ENCODE measurements at places on chromosomes 2 and 18. TPM values are rescaled to one million over a fixed set of nuclear protein-coding genes. Genes with fewer than 3 reads are reported as not detected.
A peak's percentile ranks its signal among the peaks of the same experiment; 100 is the strongest.

GRCh38 chr2:126436411-126436810 lies 219.5 kb upstream of the GYPC start:
- no peak overlapping the region for H3K4me3 ChIP-seq
- H3K4me1 ChIP-seq = no peaks in the 10 kb centered on the region
- H3K27ac ChIP-seq = no peak overlapping the region
- H3K36me3 ChIP-seq = no peaks in the 10 kb centered on the region
- no peak for DNase-seq

DNA sequence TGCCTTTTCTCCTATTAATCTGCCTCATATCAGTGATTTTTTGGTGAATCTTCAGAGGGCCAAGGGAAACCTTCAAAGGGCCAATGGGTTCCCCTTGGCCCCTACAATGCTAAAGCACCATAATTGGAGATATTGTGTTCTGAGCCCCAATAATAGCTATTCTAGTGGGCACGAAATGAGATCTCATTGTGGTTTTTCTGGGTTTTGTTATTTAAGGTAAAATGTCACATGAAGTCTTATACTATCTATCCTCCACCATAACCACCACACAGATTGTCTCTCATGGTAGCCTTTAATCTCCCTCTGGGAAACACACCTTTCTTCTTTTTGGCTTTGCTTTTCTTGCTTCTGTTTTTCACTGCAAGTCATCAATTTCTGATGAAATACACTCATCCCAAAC lies 152.8 kb downstream of the B3GNT2 start:
- no peak for DNase-seq
- no peak overlapping the region for H3K4me3 ChIP-seq
- no peak overlapping the region for H3K27ac ChIP-seq
- no peaks in the 10 kb centered on the region for H3K27me3 ChIP-seq
- H3K4me1 ChIP-seq = no peaks in the 10 kb centered on the region
- no peaks in the 10 kb centered on the region for H3K36me3 ChIP-seq

- peak; percentile 96 for DNase-seq
- peaks cover 28% of the 10 kb centered on the region for H3K4me1 ChIP-seq
- H3K27ac ChIP-seq = peak overlapping the region; percentile 95
These were observed 16.7 kb downstream of the PKDCC start for GRCh38 chr2:42064417-42064942.

The GRB14 gene
- total RNA-seq = not detected

DNA sequence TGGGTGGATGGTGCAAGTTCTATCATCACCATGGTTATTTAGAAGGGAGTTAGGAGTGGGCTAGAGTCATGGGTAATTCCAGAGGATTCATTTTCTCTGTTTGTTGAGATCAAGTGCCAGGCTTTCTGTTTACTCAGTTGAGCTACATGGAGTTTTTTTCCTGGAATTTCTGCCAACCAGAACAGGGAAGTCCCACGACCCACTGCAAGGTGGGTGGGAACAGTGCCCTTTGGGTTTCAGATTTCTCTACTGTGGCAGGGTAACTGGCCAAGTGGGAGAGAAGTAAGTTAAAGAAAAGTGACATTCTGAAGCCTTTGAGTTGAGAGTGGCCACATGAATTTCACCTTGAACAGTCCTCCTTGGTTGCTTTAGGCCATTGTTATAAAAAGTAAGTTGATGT lies 138.9 kb downstream of the SLC39A10 start:
- no peak overlapping the region for H3K27ac ChIP-seq
- no peak overlapping the region for H3K4me3 ChIP-seq
- H3K27me3 ChIP-seq = no peaks in the 10 kb centered on the region
- H3K36me3 ChIP-seq = no peaks in the 10 kb centered on the region
- H3K4me1 ChIP-seq = no peaks in the 10 kb centered on the region

DNA sequence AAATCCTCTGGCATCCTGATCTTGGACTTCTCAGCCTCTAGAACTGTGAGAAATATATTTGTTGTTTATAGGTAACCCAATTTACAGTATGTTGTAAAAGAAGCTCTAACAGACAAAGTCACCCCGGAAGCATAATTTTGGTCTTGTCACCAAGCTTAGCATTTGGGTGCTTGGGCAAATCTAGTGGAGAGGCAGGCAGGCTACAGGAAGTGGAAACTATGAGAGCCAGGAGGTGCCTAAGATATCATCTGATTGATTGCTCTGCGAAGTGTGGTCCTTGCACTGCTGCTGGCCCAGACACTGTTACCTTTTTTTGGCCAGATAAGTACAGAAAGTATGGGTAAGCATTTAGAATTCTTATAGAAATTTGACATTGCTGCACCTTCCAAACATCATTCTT lies 102.9 kb downstream of the CDC42EP3 start:
- no peaks in the 10 kb centered on the region for H3K27me3 ChIP-seq
- no peak overlapping the region for H3K4me3 ChIP-seq
- H3K4me1 ChIP-seq = peaks cover 22% of the 10 kb centered on the region
- no peaks in the 10 kb centered on the region for H3K36me3 ChIP-seq
- DNase-seq = no peak

The PIEZO2 gene
- 3.3 TPM for total RNA-seq

DNA sequence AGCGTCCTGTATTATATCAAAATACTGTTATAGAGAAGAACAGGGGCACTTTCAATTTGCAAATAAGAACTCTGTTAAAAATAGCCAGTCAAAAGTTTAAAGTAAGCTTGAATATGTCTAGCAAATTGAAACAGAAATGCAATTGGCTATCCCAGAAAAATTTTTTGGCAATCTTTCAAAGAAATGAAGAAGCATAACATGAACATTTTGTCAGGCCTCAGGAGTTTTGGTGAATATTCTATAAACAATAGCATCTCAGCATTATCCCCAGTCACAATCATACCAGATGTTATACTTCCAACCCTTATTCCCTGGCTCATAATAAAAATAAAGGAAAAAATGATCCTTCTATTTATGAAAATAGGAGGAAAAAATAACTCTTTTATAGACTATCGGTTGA lies 252.4 kb downstream of the GRB14 start:
- DNase-seq = no peak
- no peaks in the 10 kb centered on the region for H3K4me1 ChIP-seq

- H3K27me3 ChIP-seq = no peaks in the 10 kb centered on the region
- no peak for DNase-seq
- H3K36me3 ChIP-seq = no peaks in the 10 kb centered on the region
- H3K4me3 ChIP-seq = no peak overlapping the region
- no peaks in the 10 kb centered on the region for H3K4me1 ChIP-seq
These were observed 46.3 kb upstream of the AQP4 start for GRCh38 chr18:26911840-26912239.

DNA sequence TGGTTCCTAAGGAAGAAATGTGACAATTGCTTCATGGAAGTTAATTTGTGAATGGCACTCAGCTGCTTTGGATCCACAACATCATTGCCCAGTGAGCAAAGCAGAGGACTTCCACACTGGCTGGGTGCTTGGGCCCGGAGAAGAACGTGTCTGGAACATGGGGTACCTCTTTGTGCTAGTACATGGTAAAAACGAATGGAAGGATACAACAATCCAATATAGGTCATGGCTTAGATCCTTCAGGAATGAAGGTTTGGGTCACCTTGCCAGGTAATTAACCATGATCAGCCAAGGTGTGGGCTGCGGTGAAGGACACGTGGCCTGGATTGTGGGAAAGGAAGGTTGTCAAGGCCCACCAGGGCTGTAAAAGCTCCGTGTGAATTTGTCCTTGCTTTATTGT lies 245.9 kb upstream of the HS6ST1 start:
- no peaks in the 10 kb centered on the region for H3K36me3 ChIP-seq
- no peaks in the 10 kb centered on the region for H3K27me3 ChIP-seq
- no peak for DNase-seq
- peaks cover 9% of the 10 kb centered on the region for H3K4me1 ChIP-seq
- H3K27ac ChIP-seq = no peak overlapping the region

DNA sequence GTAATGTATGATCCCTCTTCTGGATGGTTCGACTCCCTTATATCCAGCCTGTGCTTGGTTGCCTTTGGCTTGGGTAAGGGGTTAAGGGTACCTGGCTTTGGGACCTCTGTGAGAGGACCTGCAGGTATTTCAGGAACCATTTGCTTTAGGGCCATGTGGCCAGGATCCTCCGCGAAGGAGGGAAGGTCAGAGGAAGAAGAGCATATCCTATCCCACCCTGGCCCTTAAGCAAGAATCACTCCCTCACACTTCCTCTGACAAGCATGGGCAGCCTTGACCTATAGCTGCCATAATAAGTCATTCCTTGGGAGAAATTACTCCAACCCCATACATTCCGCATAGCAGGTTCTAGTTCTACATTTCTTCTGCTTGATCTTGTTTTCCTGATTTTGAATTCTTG lies 59.1 kb upstream of the TXNDC2 start:
- H3K4me3 ChIP-seq = no peak overlapping the region
- no peaks in the 10 kb centered on the region for H3K36me3 ChIP-seq
- DNase-seq = no peak
- no peaks in the 10 kb centered on the region for H3K27me3 ChIP-seq

DNA sequence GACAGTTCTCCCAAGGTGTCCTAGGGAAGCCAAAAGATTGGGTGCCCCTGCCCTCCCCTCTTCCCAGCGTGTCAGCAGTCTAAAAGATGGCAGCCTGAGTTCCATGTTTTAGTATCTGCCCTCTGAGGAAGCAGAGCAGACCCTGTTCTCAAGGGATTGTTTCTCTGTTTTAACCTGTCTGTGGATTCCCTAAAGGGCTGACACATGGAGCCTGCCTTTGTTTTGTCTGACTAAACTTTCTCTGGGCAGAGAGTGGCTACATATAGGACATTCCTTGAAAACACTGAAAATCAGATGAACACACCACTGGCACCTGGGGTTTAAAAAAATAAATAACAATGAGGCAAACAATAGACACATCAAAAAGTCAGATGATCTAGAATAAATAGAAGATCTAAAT lies 337.6 kb downstream of the KIAA1328 start:
- no peak for DNase-seq
- no peaks in the 10 kb centered on the region for H3K27me3 ChIP-seq
- no peak overlapping the region for H3K4me3 ChIP-seq
- no peaks in the 10 kb centered on the region for H3K4me1 ChIP-seq
- no peaks in the 10 kb centered on the region for H3K36me3 ChIP-seq

- DNase-seq = no peak
- H3K4me1 ChIP-seq = peaks cover 16% of the 10 kb centered on the region
- H3K36me3 ChIP-seq = peaks cover 4% of the 10 kb centered on the region
- H3K27me3 ChIP-seq = no peaks in the 10 kb centered on the region
These were observed 73.6 kb upstream of the RBM44 start for GRCh38 chr2:237724811-237725478.

The TTC27 gene
- total RNA-seq = 33.3 TPM

DNA sequence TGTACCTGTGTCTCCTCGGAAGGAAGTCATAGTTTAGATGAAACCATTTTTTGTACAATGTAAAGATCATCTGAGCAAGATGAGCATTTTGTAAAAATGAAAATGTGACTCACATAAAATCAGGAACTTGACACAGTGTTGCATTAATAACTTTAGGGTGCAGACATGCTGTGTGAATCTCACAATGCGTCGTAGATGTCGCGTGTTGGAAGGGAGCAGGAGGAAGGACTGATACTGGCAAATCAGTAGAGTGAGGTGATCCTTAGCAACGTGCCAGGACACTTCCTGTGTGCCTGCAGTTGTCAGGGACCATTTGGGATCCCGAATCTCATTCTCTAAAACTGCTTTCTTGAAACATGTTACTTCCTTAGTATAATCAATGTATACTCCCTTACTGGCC lies 103.1 kb downstream of the SH3BP4 start:
- H3K27me3 ChIP-seq = no peaks in the 10 kb centered on the region
- DNase-seq = no peak
- H3K36me3 ChIP-seq = peaks cover 47% of the 10 kb centered on the region
- H3K4me3 ChIP-seq = no peak overlapping the region
- no peak overlapping the region for H3K27ac ChIP-seq

DNA sequence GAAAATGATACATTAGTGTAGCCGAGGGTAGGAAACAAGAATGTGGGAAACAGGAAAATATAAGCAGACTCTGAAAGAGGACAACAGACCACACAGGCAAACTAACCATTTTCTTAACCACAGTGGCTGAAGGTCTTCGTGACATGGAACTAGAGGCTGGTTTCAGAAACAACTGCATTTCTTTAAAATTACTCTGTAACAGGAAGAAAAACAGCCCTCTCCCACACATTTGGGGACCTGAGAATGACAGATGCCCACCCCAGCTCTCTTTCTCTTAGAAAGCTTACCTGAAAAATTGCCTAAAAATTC lies 13.8 kb upstream of the SLC25A52 start:
- no peak overlapping the region for H3K27ac ChIP-seq
- no peaks in the 10 kb centered on the region for H3K36me3 ChIP-seq
- no peaks in the 10 kb centered on the region for H3K4me1 ChIP-seq
- no peak overlapping the region for H3K4me3 ChIP-seq

DNA sequence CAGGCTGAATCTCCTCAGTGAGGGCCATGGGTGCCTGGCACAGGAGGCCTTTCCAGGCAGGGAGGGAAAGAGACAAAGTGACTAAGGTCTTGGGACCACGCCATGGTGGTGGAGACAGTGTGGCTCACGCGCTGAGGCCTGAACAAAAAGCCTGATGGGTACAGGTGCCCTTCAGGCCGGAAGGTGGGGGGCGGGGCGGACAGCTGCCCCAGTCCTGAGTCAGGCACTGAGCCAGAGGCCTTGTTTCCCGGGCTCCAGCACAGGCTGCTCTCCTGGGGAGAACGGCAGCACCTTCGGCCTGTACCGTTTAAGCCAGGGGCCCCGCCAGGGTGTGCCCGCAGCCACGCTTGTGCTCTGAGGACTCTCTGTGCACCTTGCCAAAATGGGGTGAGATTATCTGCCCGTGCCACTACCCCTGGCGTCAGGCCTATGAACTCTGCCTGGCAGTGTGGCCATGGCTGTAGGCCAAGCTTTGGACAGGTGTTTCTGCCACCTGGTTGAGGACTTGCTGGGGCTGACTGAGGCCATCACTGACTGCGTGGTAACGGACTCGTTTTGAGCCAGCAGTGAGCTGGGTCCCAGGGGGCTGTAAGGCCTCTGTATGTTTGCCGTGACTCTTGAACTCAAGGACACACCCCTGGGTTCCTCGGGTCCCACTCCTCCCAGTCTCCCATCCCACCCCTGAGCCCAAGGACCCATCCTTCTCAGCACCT lies 31.7 kb upstream of the DNMT3A start:
- DNase-seq = no peak
- H3K4me1 ChIP-seq = peaks cover 8% of the 10 kb centered on the region
- H3K27me3 ChIP-seq = no peaks in the 10 kb centered on the region
- no peak overlapping the region for H3K27ac ChIP-seq
- no peak overlapping the region for H3K4me3 ChIP-seq
- no peaks in the 10 kb centered on the region for H3K36me3 ChIP-seq

GRCh38 chr2:121468936-121469335 lies 61.7 kb upstream of the RNU4ATAC start:
- peaks cover 14% of the 10 kb centered on the region for H3K36me3 ChIP-seq
- H3K27ac ChIP-seq = no peak overlapping the region
- no peak for DNase-seq

GRCh38 chr2:52594026-52594425 lies 1173.6 kb upstream of the CHAC2 start:
- H3K27me3 ChIP-seq = no peaks in the 10 kb centered on the region
- DNase-seq = peak; percentile 3
- H3K4me3 ChIP-seq = no peak overlapping the region
- H3K4me1 ChIP-seq = no peaks in the 10 kb centered on the region
- H3K36me3 ChIP-seq = no peaks in the 10 kb centered on the region

- no peaks in the 10 kb centered on the region for H3K36me3 ChIP-seq
- H3K27me3 ChIP-seq = peaks cover 59% of the 10 kb centered on the region
- H3K4me3 ChIP-seq = 0 out of 2 replicates have a peak overlapping the region, but pooled peaks have one; percentile 58
These were observed 8.3 kb downstream of the DLX1 start for GRCh38 chr2:172093416-172094293.

The MAP3K19 gene
- not detected for total RNA-seq

The RGPD3 gene
- 0.18 TPM for total RNA-seq

- H3K4me3 ChIP-seq = no peak overlapping the region
- no peaks in the 10 kb centered on the region for H3K27me3 ChIP-seq
- no peak for DNase-seq
- no peak overlapping the region for H3K27ac ChIP-seq
- H3K36me3 ChIP-seq = no peaks in the 10 kb centered on the region
These were observed 340.0 kb upstream of the GULP1 start for GRCh38 chr2:187951470-187952218.

The ERLEC1 gene
- total RNA-seq = 40.3 TPM
